Activated CD8-positive, alpha-beta memory T cell treated with anti-CD3 and anti-CD28 coated beads, Interleukin-2, amount 10 ng/mL, durations not matched to agents 7 days and 5 days (primary cell): ENCODE measurements at places on chromosomes 1 and 21. TPM values are rescaled to one million over a fixed set of nuclear protein-coding genes. Genes with fewer than 3 reads are reported as not detected.
A peak's percentile ranks its signal among the peaks of the same experiment; 100 is the strongest.

Gene CA6
- 4.8 TPM for total RNA-seq

Gene LRRIQ3
- total RNA-seq: 1.4 TPM

Gene KCNJ6
- not detected for total RNA-seq

Gene S100A14
- total RNA-seq: not detected

Gene THRAP3
- 166 TPM for total RNA-seq

Gene OR2T11
- total RNA-seq: not detected

Gene RNU1-2
- total RNA-seq: 922 TPM

Gene DENND2C
- total RNA-seq: 0.35 TPM

- no peak for DNase-seq
- H3K4me3 ChIP-seq: no peak overlapping the region
- H3K36me3 ChIP-seq: peaks cover 16% of the 10 kb centered on the region
- H3K27me3 ChIP-seq: peaks cover 7% of the 10 kb centered on the region
Measured at GRCh38 chr1:151995774-151996173, 2.1 kb upstream of the S100A10 start.

DNA sequence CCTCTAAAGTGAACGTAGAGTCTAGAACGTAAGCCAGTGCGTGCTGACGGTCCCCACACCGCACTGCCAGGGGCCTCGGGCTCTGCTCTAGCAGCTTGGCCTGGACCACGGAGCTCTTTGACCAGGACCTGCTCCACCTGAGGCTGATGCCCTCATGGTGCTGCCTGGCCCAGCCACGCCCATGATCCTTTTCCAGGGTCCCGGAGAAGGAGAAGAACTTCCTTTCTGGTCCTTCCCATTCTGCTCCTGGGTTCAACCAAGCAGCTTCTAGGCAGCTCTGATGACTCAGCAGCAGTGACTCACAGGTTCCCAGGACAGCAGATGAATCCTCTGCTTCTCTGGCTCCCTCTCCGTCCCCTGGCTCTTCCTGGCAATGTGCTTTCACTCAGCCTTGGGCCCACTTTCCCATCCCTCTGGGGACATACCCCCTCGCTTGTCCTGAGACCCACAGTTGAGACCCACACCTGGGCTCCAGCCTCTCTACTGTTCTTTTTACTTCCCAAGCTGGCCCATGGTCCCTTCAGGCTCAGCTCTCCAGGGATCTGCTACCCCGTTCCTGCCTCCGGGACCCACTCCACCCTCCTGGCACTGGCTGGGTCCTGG is 246.3 kb upstream of the RAB4A start:
- H3K36me3 ChIP-seq: no peaks in the 10 kb centered on the region
- no peak overlapping the region for H3K4me3 ChIP-seq
- no peak overlapping the region for H3K27ac ChIP-seq
- no peak for DNase-seq
- H3K27me3 ChIP-seq: peaks cover 4% of the 10 kb centered on the region
- peaks cover 11% of the 10 kb centered on the region for H3K4me1 ChIP-seq

DNA sequence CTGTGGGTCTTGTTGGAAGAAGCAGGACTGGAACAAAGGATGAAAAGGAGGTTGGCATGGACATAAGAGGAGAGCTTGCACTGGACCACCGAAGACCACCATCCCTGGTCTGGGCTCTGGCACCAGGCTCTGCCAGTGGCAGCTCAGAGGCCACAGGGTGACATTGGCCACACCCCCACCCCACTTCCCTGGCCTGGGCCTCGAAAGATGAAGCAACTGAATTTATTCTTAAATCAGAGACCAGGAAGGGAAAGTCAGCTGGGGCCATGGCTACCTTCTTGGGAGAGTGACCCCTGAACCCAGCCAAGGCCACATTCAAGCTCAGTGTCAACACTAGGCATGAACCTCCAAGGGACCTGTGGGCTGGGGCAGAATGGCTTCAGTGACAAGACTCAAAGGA is 4.0 kb downstream of the KLHDC7A start:
- no peak overlapping the region for H3K27ac ChIP-seq
- H3K27me3 ChIP-seq: no peaks in the 10 kb centered on the region
- H3K4me3 ChIP-seq: no peak overlapping the region
- H3K4me1 ChIP-seq: peaks cover 2% of the 10 kb centered on the region
- no peaks in the 10 kb centered on the region for H3K36me3 ChIP-seq

GRCh38 chr1:234841710-234842231 is 231.8 kb upstream of the IRF2BP2 start:
- peaks cover 72% of the 10 kb centered on the region for H3K4me1 ChIP-seq
- no peak for DNase-seq
- H3K36me3 ChIP-seq: peaks cover 2% of the 10 kb centered on the region
- H3K27ac ChIP-seq: peak overlapping the region; percentile 63
- no peak overlapping the region for H3K4me3 ChIP-seq
- peaks cover 2% of the 10 kb centered on the region for H3K27me3 ChIP-seq

GRCh38 chr1:157519451-157519850 is 32.9 kb downstream of the FCRL5 start:
- H3K27ac ChIP-seq: no peak overlapping the region
- no peak for DNase-seq
- H3K4me1 ChIP-seq: peaks cover 5% of the 10 kb centered on the region
- H3K36me3 ChIP-seq: no peaks in the 10 kb centered on the region
- H3K4me3 ChIP-seq: no peak overlapping the region
- H3K27me3 ChIP-seq: peaks cover 6% of the 10 kb centered on the region

DNA sequence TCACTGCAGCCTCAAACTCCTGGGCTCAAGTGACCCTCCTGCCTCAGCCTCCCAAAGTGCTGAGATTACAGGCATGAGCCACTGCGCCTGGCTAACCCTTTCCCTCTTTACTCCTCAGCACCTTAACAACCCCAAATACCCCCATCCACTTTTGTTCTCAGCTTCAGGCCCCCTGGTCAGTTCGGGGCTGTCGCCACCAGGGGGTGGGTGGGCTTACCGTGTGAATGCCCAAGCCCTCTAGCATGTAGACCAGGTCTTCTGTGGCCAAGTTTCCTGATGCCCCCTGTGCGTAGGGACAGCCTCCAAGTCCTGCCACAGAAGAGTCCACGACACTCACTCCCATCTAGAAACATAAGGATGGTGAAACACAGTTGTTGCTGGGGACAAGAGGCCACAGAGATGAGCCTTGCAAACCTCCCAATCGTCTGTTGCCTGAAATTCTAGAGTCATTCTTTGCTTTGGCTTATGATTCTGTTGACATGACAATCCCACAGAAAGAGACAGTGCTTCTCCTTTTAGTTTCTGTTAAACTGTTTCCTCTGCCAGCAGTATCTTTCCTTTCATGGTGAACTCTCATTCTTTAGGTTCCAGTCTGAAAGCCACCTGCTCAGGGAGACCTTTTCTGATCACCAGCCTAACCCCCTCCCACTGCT is 3.8 kb upstream of the GALE start:
- peaks cover 17% of the 10 kb centered on the region for H3K4me1 ChIP-seq
- H3K27ac ChIP-seq: no peak overlapping the region
- peaks cover 1% of the 10 kb centered on the region for H3K36me3 ChIP-seq
- no peaks in the 10 kb centered on the region for H3K27me3 ChIP-seq
- H3K4me3 ChIP-seq: no peak overlapping the region

- no peak overlapping the region for H3K4me3 ChIP-seq
- no peak overlapping the region for H3K27ac ChIP-seq
- peaks cover 6% of the 10 kb centered on the region for H3K27me3 ChIP-seq
- no peaks in the 10 kb centered on the region for H3K36me3 ChIP-seq
- peaks cover 12% of the 10 kb centered on the region for H3K4me1 ChIP-seq
- DNase-seq: no peak
Measured at GRCh38 chr1:178864326-178864725, 6.6 kb downstream of the ANGPTL1 start.

- H3K4me1 ChIP-seq: no peaks in the 10 kb centered on the region
- no peak overlapping the region for H3K4me3 ChIP-seq
- H3K36me3 ChIP-seq: no peaks in the 10 kb centered on the region
- no peak for DNase-seq
- no peak overlapping the region for H3K27ac ChIP-seq
Measured at GRCh38 chr21:40733024-40733397, 113.9 kb downstream of the DSCAM start.

DNA sequence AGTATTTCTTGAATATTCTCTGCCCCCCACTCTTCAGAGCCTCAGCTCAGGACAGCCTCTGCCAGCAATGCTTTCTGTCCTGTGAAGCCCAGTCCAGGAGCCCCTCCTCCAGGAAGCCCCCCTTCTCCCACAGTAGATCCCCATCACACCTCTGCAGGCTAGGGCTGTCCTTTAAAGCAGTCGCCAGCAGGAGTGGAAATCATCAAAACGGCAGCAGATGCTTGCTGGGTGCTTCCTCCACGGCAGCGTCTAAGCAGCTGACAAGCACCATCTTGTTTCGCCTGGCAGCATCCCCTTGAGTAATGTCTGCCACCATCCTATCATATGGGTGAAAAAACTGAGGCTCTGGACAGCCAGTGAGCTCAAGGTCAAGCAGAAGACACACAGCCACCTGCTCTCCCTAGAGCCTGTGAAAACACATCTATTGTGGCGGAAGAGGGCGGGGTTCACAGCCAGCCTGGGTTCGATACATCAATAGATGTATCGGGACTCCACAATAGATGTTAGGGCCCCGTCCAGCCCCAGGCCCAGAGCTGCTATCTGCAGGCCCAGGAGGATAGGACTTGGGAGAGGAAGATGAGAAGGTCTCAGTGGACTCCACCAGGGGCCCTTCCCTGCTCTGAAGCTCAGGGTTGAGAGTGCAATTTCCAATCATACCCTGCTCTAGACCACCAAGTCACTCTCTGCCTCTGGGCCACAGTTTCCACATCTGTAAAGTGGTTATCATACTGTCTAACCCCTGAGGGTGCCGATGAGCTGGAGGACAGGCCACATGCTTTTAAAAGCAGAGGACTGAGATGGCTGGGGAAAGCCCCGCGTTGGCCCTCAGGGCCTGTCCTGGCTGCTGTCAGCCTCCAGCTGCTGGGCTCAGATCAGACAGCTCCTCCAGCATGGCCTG is 17.5 kb downstream of the RUNX3 start:
- peaks cover 92% of the 10 kb centered on the region for H3K4me1 ChIP-seq
- H3K36me3 ChIP-seq: peaks cover 61% of the 10 kb centered on the region
- peak overlapping the region; percentile 26 for H3K4me3 ChIP-seq
- peak overlapping the region; percentile 96 for H3K27ac ChIP-seq

DNA sequence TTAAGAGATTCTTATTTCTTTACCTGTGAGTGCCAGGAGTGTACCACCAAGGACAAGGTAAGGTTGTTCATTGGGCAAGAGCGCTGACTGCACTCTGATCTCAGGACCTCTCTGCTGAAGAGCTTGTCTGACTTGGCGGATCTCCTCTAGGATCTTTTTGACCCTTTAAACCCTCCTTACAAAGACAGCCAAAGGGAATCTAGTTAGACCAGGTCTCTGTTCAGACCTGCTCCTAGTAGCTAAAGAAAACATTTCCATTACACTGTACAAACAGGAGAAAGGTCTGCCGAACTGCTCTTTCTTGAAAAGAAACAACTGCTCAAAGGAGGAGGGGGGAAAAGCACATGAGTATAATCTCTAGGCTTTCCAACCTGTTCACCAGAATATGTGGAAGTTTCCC is 49.3 kb downstream of the SMYD2 start:
- DNase-seq: no peak
- H3K27ac ChIP-seq: no peak overlapping the region

DNA sequence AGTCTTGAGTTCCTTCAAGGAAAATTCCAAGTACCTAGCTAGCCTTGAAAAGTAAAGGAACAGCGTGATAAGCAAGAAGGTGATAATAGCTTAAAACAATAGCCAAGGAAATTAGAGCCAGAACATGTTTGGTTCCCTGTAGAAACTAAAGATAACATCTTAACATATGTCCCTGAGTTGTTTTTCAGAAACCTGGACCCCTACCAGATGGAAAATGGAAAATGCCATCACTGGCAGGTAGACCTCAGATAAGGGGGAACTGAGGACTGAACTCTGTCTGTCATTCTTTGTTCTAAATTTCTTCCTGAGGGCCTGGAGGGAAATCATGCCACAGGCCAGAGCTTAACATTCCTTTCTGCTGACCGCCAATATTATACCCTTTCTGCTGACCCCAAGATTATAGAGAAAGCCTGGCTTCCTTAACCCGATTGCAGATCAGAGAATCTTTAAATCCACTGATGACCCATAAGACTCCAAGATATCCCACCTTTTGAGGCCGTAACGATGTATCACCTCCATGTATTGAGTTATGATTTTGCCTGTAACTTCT is 23.4 kb downstream of the CNIH3 start:
- peaks cover 16% of the 10 kb centered on the region for H3K4me1 ChIP-seq
- no peak overlapping the region for H3K27ac ChIP-seq
- peaks cover 2% of the 10 kb centered on the region for H3K27me3 ChIP-seq
- no peaks in the 10 kb centered on the region for H3K36me3 ChIP-seq
- no peak for DNase-seq
